ENCODE measurements at places on chromosomes 4 and X.

DNA sequence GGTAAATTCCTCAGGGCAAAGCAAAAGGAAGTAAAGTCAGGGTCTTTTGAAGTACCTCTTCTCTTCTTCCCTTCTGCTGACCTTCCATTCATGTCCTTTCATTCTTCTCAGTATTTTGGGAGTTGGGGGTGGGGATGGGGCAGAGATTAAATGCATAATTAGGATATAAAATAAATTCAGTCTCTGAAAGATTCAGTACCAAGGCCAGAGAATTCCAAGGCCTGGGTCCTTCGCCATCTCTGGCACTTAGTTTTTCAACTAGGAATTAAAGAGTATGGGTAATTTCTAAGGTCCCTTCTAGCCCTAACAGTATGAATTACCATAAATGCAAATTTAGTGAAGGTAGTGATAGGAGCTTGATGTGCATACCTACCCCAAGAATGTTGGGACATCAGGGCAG, 47.9 kb downstream of the TEX13B start:
- no peak for DNase-seq

DNA sequence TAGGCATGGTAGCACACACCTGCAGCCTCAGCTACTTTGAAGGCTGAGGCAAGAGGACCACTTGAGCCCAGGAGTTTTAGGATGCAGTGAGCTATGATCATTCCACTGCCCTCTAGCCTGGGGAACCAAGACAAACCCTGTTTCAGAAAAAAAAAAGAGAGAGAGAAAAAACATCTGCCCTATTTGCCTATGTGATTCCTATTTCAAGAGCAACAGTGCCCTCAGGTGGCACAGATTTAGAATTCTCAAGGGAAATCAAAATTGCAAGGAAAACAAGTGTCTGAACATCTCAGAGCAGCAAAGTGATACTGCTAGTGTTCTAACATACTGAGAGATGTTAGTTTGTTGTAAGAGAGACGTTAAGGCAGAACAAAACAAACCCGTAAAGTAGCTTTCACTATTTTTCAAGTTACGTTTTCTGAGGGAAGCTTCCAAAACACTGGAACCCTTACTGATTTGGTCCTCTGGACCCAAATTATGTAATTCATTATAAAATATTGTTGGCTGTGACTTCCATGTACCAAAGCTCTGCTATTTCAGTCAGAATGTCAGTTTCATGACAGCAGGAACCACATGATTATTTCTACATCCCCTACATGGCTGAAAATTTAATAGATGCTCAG, 7.9 kb downstream of the BDH2 start:
- no peak for DNase-seq

GRCh38 chr4:154622598-154622997, 10.1 kb upstream of the FGG start:
- DNase-seq = peak; percentile 59

DNA sequence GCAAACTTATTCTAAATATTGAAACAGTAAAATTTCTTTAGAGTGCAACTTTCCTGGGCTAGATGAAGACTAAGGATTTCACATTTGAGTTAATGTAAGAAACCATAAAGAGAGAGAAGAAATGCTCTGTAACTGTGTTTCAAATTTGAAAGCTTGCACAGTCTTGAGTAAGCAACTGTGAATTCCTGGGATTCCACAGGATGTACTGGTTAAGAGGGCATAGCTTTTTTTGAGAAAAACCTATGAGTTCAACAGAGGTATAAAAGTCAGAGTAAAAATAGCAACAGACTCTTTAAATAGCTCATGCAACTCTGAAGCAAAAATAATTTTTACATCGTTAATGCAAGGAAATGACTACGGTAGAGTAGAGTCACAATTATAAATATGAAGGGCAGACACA, 25.5 kb downstream of the ZNF330 start:
- DNase-seq = peak; percentile 21

DNA sequence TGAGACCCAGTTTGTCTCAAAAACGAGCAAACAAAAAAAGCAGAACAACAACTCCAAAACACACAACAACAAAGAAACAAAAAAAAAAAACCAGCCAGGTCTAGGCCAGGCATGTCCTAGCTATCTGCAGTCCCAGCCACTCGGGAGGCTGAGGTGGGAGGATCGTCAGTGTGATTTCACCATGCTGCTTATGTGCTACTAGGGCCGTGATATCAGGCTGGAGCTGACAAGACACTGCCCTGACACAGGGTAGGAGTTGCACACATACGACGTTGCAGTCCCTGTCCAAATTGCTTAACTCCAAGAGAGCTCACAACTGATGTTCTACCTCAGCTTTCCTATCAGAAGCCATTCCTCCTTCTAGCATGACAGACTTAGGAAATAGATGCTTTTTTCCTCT, 204.9 kb downstream of the AASDH start:
- DNase-seq = no peak

GRCh38 chr4:95289028-95289634, 259.6 kb downstream of the UNC5C start:
- DNase-seq = no peak

GRCh38 chrX:45001048-45001447, 128.1 kb downstream of the KDM6A start:
- no peak for DNase-seq

- no peak for DNase-seq
These were observed 150.0 kb downstream of the ANAPC10 start for GRCh38 chr4:144948009-144948408.

- DNase-seq = no peak
These were observed 19.7 kb downstream of the SPIN3 start for GRCh38 chrX:56975611-56976010.

DNA sequence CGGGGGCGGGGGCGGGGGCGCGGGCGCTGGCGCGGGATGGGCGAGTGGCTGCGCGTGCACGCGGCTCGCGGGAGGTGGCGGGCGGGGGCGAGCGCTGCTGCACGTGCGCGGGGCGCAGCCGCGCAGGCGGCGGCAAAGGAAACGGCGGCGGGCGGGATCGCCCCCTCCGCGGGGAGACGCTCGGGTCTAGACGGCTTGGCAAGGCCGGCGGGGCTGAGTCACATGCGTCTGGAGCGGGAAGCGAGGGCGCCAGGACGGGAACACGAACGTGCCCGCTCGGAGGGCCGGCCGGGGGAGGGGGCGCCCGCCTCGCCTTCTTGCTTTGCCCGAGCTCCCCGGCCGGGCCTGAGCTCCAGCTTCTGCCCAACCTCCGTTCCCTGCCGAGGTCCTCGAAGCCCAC, 4.3 kb upstream of the HAUS7 start:
- DNase-seq = peak; percentile 65

- no peak for DNase-seq
These were observed 163.8 kb downstream of the BANK1 start for GRCh38 chr4:101954351-101954750.

GRCh38 chr4:211033-211511, 86.8 kb downstream of the ZNF718 start:
- no peak for DNase-seq

Data from AG08396 (cell line).